Vagina (tissue), 2 donors: ENCODE measurements at places on chromosomes 5 and 9. TPM values are rescaled to one million over a fixed set of nuclear protein-coding genes. Genes with fewer than 3 reads are reported as not detected.

- H3K4me3 ChIP-seq = no peak overlapping the region
- no peaks in the 10 kb centered on the region for H3K4me1 ChIP-seq
- no peaks in the 10 kb centered on the region for H3K27me3 ChIP-seq
- DNase-seq = no peak
- no peak overlapping the region for H3K27ac ChIP-seq
Observed at GRCh38 chr9:101092922-101093321, 64.4 kb downstream of the PLPPR1 start.

DNA sequence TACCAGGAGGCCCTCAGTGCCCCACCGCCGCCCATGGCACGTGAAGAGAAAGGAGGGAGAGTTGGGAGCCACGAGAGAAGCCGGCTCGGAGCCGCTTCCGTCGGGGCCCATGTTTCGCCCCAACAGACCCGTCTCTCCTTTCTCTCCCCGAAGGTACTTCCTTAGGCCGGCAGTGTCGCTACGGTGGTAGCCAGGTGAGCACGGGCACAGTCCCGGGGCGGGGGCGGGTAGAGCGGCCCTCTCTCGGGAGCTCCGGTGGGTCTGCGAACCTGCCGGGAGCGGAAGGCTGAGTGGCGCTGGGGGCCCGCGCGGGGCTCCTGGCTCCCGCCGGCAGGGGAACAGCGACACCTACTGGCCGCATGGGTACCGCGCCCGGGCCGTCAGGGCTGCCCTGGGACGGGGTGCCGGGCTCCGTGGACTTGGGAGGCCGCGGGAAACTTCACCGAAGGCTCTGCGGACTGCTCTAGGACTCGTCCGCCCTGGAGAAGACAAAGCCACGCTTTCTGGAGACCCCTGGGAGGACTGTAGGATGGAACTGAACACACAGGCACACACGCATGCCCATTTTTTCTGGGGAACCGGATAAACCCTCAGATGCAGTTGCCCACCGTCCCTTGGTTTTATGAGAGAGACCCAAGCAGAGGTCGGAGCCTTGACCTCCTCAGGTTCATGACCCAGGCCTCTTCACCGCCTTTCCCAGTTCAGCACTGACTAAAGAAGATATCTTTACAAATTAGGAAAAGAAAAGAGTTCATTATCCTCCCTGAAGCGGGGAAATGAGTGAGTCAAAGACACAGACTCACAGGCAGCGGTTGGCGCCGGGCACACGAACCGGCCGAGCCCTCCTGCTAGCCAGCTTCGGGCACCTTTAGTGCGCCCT lies 202.5 kb downstream of the MEF2C start:
- peak overlapping the region; percentile 46 for H3K4me3 ChIP-seq
- no peak for DNase-seq
- H3K36me3 ChIP-seq = no peaks in the 10 kb centered on the region
- H3K4me1 ChIP-seq = peaks cover 19% of the 10 kb centered on the region

DNA sequence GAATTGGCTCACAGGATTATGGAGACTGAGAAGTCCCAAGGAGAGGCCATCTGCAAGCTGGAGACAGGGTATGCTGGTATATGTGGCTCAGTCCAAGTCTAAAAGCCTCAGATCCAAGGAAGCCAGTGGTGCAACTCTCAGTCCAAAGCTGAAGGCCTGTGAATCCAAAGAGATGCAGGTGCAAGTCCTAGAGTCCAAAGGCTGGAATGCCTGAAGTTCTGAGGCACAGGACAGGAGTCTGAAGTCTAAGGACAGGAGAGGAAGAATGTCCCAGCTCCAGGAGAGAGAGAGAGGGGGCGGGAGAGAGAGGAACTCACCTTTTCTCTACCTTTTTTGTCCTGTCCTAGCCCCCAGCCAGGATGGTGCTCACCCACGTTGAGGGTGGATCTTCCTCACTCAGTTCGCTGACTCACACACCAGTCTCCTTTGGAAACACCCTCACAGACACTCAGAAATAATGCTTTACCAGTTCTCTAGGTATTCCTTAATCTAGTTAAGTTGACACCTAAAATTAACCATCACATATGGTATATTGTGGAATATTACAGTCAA lies 49.6 kb downstream of the KCNN2 start:
- no peaks in the 10 kb centered on the region for H3K27me3 ChIP-seq
- H3K27ac ChIP-seq = no peak overlapping the region
- peaks cover 5% of the 10 kb centered on the region for H3K4me1 ChIP-seq
- no peak for DNase-seq
- no peak overlapping the region for H3K4me3 ChIP-seq

DNA sequence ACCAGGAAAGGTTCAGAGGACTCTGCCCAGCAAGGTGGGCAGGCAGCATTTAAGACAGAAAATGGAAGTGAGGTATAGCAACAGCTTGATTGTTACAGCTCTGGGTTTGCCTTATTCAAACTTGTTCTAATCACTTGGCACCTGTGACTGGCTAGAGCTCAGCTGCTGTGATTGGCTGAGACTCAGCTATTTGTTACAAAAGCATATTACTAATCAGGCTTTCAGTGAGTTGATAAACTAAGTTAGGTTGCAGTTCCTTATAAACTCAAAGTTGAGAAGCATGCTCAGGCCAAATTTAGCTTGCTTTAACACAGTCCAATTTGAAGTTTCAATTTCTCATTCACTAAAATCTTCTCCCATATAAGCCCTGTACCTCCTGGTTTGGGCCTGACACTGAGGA lies 56.3 kb downstream of the GDA start:
- H3K27me3 ChIP-seq = no peaks in the 10 kb centered on the region
- no peak overlapping the region for H3K27ac ChIP-seq
- no peaks in the 10 kb centered on the region for H3K4me1 ChIP-seq
- no peaks in the 10 kb centered on the region for H3K36me3 ChIP-seq
- H3K4me3 ChIP-seq = no peak overlapping the region

DNA sequence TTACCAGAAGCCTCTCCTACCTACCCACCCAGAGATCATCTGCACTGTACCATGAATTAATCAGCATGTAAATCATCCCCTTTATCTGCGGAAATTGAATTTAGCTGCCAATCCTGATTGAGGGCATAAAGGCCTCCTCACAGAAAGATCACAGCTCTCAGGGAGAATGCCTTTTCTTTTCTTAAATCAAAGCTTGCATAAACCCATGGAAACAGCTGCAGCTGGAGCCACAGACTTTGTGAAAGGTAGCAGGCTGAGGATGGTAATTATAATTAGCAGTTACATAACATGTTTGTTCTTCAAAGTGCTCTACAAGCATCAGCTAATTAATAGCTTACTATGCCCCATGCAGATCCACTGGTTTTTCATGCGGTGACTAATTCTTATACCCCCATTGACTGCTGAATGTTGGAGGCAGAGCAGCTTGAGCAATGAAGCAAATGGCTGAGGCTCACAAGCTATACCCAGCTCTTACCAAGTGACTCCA lies 54.6 kb downstream of the SUSD1 start:
- no peak for DNase-seq
- no peaks in the 10 kb centered on the region for H3K4me1 ChIP-seq
- no peak overlapping the region for H3K4me3 ChIP-seq

GRCh38 chr5:72510610-72511181 lies 3.5 kb upstream of the ZNF366 start:
- H3K4me3 ChIP-seq = no peak overlapping the region
- H3K4me1 ChIP-seq = peaks cover 16% of the 10 kb centered on the region
- H3K36me3 ChIP-seq = no peaks in the 10 kb centered on the region
- H3K27me3 ChIP-seq = no peaks in the 10 kb centered on the region
- peak; percentile 86 for DNase-seq
- H3K27ac ChIP-seq = peak overlapping the region; percentile 0

GRCh38 chr9:87238545-87238944 lies 259.1 kb upstream of the DAPK1 start:
- peak; percentile 20 for DNase-seq
- no peaks in the 10 kb centered on the region for H3K4me1 ChIP-seq
- H3K27me3 ChIP-seq = no peaks in the 10 kb centered on the region
- H3K4me3 ChIP-seq = no peak overlapping the region

GRCh38 chr9:108550106-108550505 lies 305.7 kb downstream of the ACTL7B start:
- peak overlapping the region; percentile 56 for H3K27ac ChIP-seq
- no peaks in the 10 kb centered on the region for H3K36me3 ChIP-seq
- peaks cover 40% of the 10 kb centered on the region for H3K4me1 ChIP-seq
- no peaks in the 10 kb centered on the region for H3K27me3 ChIP-seq
- H3K4me3 ChIP-seq = no peak overlapping the region

- H3K27ac ChIP-seq = peak overlapping the region; percentile 40
- DNase-seq = no peak
- H3K36me3 ChIP-seq = no peaks in the 10 kb centered on the region
- no peaks in the 10 kb centered on the region for H3K27me3 ChIP-seq
- H3K4me1 ChIP-seq = peaks cover 18% of the 10 kb centered on the region
- H3K4me3 ChIP-seq = no peak overlapping the region
Observed at GRCh38 chr9:77819657-77820056, 171.5 kb upstream of the GNA14 start.

DNA sequence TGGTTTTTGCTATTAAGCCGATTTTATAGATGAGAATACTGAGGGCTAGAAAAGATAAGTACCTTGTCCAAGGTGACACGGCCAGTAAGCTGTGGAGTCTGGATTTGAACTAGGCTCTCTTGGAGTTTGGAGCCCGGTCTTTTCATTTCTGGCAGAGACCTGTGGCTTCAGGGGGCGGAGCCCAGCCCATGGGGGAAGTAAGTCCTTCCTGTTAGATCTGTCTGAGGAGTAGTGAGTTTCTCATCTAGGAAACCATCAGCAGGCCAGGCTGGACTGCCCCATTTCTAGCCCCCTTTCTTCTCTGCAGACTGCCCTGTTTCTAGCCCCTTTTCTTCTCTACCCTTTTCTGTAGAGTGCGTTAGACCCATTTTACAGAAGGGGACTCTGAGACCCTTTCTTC lies 521 bp upstream of the PTGS1 start:
- H3K27ac ChIP-seq = no peak overlapping the region
- H3K4me3 ChIP-seq = peak overlapping the region; percentile 45
- DNase-seq = no peak

- H3K4me1 ChIP-seq = peaks cover 16% of the 10 kb centered on the region
- no peaks in the 10 kb centered on the region for H3K27me3 ChIP-seq
- H3K27ac ChIP-seq = peak overlapping the region; percentile 82
- H3K36me3 ChIP-seq = no peaks in the 10 kb centered on the region
- H3K4me3 ChIP-seq = no peak overlapping the region
Observed at GRCh38 chr5:139402561-139403158, 1.2 kb downstream of the SPATA24 start.

- no peaks in the 10 kb centered on the region for H3K36me3 ChIP-seq
- H3K4me3 ChIP-seq = no peak overlapping the region
- no peaks in the 10 kb centered on the region for H3K4me1 ChIP-seq
- no peak overlapping the region for H3K27ac ChIP-seq
Observed at GRCh38 chr5:39461007-39461682, 36.4 kb upstream of the DAB2 start.

- no peak overlapping the region for H3K4me3 ChIP-seq
- H3K4me1 ChIP-seq = peaks cover 5% of the 10 kb centered on the region
- no peaks in the 10 kb centered on the region for H3K27me3 ChIP-seq
- H3K27ac ChIP-seq = no peak overlapping the region
Observed at GRCh38 chr5:139378101-139378825, 4.8 kb downstream of the SLC23A1 start.

DNA sequence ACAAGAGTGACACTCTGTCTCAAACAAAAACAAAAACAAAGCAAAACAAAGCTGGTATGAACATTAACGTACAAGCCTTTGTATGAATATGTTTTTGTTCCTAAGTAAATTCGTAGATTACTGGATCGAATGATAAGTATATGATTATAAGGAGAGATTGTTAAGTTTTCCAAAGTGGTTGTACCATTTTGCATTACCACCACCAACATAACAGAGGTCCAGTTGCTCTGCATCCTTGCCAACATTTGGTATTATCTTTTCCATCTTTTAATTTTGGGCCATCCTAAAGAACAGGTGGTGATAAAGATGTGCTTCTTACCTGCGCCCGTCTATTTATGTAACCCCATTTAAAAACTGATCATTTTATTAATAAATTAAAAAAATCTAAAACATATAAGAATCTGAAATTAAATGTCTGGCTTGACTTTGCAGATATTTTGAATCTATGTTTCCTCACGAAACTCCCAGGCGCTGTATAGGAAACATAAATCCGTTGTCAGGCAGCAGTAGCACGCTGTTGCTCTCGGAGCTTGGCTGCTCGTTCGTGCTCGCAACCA lies 593 bp upstream of the NAA35 start:
- peak overlapping the region; percentile 96 for H3K27ac ChIP-seq
- H3K27me3 ChIP-seq = no peaks in the 10 kb centered on the region
- H3K4me1 ChIP-seq = peaks cover 31% of the 10 kb centered on the region
- H3K4me3 ChIP-seq = peak overlapping the region; percentile 97
- H3K36me3 ChIP-seq = no peaks in the 10 kb centered on the region

- peak overlapping the region; percentile 86 for H3K4me3 ChIP-seq
- H3K27ac ChIP-seq = peak overlapping the region; percentile 94
- H3K4me1 ChIP-seq = peaks cover 66% of the 10 kb centered on the region
- no peaks in the 10 kb centered on the region for H3K27me3 ChIP-seq
Observed at GRCh38 chr5:115842089-115842935, 577 bp downstream of the AP3S1 start.

Gene FOXI1
- total RNA-seq = not detected

Gene SVEP1
- total RNA-seq = 84.5 TPM

Gene LRRC14B
- not detected for total RNA-seq

Gene FBXO10
- total RNA-seq = 14.0 TPM

Gene DEPDC1B
- 0.74 TPM for total RNA-seq

Gene SPINK4
- total RNA-seq = not detected

Gene TMC1
- total RNA-seq = not detected

Gene HTR4
- 2.9 TPM for total RNA-seq

Gene SEC61B
- total RNA-seq = 80.8 TPM

Gene MAMDC4
- total RNA-seq = 3.2 TPM

Gene SH3PXD2B
- 30.9 TPM for total RNA-seq

Gene PCDHB10
- total RNA-seq = 3.2 TPM
